ENCODE measurements at places on chromosomes 12 and 14.

DNA sequence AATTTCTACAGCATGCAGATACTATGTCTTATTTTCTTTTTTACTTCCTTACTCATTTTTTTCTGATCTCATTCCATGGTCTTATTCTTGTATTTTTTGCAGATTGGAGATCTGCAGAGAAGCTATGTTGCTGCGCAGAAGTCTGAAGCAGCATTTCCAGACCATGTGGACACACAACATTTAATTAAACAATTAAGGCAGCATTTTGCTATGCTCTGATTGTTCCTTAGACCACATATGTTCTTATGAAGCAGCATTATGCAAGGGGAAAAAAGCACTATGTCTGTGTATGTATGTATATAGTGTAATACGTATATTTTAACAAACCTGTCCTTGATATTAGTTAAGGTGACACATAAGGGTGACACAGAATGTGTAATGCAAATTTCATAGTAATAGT is 52.7 kb downstream of the TTC8 start:
- no peak for DNase-seq

- no peak for DNase-seq
Observed at GRCh38 chr14:27863166-27863565, 903.4 kb upstream of the FOXG1 start.

- no peak for DNase-seq
Observed at GRCh38 chr12:58296863-58297262, 355.5 kb downstream of the ATP23 start.

- no peak for DNase-seq
Observed at GRCh38 chr14:21025371-21026273, 761 bp upstream of the NDRG2 start.

GRCh38 chr14:81511111-81511904 is 22.3 kb downstream of the SEL1L start:
- DNase-seq: no peak

Data from CD4-positive, alpha-beta T cell treated with Interleukin-2 at 100 ng/mL for 4 hours (primary cell).